ENCODE measurements at places on chromosomes 4 and X. TPM values are rescaled to one million over a fixed set of nuclear protein-coding genes. Genes with fewer than 3 reads are reported as not detected.

Gene CXCL13
- not detected for total RNA-seq

Gene COMMD8
- total RNA-seq, result 37.1 TPM

Gene GPAT3
- 2.0 TPM for total RNA-seq

Gene CT45A5
- total RNA-seq, result not detected

Gene UGT2B11
- total RNA-seq, result not detected

Gene NWD2
- total RNA-seq, result not detected

Gene BMP3
- total RNA-seq, result 0.14 TPM

Gene PDE5A
- total RNA-seq, result 85.3 TPM
